ENCODE measurements at places on chromosomes 11 and 22.
A peak's percentile ranks its signal among the peaks of the same experiment; 100 is the strongest.

DNA sequence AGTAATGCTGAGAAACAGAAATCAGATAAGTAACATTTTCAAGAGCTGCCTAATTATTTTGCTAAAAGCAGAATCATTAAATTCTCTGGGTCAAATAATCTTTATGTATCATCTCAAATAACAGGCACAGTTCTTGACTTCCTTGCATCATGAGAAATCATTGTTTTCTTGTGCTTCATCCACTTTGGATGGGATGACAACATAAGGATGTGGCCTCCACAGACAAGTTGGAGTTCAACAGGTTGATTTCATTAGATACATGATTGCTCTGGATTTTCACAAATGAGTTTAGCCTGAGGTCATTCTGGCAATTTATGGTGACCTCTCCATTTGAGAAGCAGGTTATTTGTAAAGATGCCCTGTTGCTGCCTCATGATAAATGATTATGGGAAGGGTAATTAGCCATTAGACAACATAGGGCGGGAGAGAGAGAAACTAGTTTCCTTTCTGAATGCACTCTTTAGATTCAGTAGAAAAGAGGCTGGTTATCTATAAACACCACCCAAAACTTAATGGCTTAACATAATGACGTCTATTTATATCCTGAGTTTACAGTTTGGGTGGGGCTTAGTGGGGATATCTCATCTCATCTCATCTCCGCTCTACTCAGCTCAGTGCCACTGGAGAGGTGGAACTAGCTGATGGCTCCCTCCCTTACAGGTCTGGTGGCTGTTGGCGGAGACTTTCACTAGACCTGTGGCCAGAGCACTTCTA lies 35.0 kb upstream of the ADORA2A start:
- no peak for DNase-seq

DNA sequence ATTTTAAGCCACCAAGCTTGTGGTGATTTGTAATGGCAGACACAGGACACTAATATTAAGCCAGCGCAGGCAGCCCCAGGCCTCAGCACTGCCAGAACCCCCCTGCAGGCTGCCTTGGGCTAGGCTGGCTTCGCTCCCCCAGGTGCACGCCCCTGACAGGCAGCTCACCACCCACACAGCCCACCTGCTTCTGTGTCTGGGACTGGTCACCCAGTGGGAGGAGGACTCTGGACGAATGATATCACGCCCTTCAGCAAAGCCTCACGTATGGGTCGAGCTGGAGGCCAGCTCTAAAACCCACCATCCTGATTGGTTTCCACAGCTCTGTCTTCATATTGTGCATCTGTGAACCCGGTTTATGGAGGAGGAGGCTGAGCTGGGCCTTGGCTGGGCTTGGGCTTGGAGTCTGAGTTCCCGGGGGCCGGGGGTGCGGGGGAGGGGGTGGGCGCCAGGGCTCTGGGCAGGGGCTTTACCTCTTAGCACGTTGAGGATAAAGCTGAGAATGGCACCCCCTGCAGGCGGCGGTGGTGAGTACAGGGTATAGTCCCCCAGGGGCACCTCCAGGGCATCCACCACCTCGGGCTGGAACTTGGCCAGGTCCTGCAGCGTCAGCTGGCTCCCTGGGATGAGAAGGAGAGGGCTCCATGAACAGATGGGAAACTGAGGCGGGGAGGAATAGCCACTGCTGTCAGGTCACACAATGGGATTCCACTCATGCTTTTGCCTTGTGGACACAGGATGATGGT lies 13.8 kb downstream of the GGT5 start:
- no peak for DNase-seq

DNA sequence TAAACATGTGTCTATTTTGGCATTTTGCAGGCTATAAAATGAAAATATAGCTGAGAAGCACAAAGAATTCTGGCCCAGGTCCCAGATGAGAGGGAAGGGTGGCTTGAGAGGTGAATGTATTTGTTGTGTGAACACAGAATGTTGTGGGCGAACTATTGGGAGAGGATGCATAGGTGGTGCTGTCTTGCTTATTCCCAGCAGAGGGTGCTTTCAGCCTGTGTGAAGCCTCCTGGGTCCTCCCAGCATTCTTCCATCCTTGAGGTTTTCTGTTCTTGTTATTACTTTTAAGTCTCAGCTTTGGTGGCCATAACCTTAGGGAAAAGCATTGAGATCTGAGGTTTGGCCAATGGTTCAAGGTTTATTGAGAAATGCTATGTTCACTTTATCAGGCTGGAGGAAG lies 108.7 kb upstream of the SNX19 start:
- peak; percentile 1 for DNase-seq

DNA sequence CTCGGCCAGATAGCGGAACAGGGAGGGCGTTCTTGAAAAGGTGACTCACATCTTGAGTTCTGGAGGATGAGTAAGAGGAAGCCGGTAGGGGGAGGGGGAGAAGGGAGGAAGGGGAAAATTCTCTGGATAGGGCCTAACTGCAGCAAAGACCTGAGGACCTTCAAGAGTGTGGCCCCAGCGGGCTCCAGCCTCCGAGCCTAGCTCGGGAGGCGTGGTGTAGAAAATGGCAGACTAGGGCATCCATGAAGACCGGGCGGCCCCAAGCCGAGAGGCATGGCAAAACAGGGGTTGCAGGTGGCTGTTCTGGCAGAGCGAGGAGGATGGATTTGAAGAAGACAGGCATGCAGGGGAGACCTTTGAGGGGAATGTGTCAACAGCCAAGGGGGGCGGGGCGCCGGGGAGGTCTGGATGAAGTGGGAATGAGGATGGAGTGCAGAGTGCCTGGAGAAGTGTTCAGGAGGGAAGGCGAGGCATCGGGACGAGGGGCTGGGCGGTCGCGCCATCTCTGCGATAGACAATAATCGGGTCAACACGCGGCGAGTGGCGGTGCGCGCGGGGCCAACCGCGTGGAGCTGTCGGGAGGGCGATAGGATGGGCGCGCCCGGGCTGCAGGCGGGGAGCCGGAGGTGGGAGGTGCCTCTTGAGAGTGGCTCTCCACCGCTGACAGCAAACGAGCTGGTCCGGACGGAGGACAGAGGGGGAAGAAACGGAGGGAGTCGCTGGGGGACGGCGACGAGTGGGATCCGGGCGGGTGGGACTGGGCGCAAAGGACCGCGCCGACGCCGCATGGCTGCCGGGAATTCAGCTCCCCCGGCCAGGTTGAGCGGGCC lies 40.0 kb upstream of the CREB3L1 start:
- DNase-seq = no peak

- no peak for DNase-seq
These were observed 27.2 kb downstream of the IGSF9B start for GRCh38 chr11:133929401-133930052.

GRCh38 chr11:643366-643765 lies 6.3 kb downstream of the DRD4 start:
- no peak for DNase-seq

- no peak for DNase-seq
These were observed 100.5 kb downstream of the WT1 start for GRCh38 chr11:32334822-32335221.

All from nucleus accumbens (tissue), 56 donors.